ENCODE measurements at places on chromosomes 16 and 17.

DNA sequence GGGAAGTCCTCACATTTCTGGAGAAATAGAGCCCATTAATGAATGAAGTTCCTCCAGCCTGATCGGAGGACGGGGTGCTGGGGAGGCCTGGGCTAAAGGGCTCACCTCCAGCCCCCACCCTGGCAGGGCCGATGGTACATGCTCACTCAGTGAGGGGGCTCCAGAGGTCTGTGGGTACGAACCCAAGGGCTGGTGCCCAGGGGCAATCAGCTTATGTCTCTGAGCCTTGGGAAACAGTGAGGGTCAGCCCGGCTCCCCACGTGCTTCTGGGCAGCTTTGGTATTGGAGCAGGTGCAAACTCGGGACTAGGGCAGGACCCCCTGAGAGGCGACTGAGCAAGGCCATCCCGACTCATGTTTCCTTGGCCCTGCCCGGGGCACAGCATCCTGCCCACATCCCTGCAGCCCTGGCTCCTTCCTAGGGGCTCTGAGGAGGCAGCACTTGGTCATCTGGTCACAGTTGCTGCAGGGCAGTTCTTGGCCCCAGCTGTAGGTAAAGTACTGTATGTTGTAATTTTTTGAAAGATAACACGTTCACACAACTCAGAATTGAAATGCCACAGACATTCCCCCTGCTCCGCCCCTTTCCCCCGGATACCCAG lies 969 bp upstream of the CETP start:
- no peak for DNase-seq

- DNase-seq, result no peak
Observed at GRCh38 chr17:51128076-51128475, 7.4 kb upstream of the SPAG9 start.

DNA sequence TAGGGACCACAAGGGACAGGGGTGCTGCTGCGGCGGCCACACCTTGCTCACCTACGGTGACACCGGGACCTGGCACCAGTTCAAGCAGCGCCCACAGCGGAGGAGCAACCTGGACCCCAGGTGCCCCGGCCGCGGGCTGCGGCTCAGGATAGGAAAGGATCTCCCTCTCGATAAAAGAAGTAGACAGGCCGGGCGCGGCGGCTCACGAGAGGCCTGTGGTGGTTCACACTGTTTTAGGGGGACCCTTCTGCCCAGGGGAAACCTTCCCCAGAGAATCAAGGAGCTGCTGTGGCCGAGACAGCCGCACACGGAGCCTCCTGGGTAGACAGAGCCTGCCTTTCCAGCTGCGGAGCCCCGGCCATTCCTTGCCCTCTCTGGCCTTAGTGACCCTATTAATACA lies 17.9 kb upstream of the ATP2A3 start:
- no peak for DNase-seq

DNA sequence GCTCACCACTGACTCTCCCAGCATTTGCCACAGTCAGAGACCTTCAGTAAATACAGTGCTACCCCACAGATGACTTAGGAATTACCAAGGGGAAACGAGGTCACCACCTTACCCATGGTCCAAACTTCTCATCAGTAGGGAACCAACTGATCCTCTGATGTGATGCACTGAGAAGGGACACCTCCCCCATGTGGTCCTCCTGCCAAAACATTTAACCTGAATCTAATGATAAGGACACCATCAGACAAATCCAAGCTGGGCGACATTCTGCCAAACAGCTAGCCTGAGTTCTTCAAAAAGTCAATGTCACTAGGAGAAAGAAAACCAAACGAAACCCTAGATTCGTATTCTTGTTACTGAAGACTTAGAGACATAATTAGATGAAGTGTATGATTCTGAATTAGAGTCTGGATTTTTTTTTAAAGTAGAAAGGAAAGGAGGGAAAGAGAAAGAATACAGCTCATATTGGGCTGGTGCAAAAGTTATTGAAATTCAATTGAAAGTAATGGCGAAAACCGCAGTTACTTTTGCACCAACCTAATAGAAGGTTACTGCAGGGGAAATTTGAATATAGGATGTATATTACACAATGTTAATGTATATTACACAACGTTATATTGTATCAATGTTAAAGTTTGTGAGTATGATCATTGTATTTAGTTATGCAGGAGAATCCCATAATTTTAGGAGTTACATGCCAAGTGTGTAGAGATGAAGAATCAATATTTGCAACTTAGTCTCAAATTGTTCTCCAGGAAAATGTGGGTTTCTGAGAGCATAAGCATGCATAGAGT lies 2.3 kb upstream of the CSNK2A2 start:
- no peak for DNase-seq

DNA sequence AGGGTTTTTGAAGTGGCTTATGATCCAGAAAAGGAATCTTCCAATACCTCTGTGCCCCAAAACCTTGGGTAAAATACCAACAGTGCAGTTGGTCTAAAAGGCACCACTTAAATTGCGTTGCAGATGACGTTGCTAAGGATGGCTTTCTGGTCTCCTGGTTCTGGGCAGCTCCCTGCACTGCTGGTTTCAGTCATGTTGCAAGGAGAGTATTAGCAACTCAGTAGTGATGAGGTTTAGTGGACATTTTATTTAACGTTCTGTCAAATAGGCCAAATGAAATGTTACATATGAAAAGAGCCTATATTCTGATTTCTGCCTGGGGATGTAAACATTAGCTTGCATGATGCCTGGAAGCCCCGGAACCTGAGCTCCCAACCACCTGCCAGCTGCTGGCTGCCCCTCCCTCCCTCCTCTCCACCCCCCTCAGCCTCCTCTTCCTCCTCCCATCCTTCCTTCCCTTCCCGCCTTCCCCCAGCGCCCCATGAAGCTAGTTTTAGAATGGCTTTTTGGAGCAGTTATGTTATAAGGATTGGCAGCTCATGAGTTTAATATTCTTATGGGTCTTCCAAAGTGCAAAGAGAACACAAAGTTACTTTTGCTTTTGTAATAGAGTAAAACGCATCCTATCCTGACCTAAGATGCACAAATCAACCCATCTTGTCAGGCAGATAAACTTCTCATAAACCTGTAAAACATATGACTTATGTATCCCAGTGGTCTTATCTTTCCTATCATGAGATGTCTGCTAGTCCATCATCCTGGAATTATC lies 20.7 kb downstream of the CD7 start:
- DNase-seq, result no peak

GRCh38 chr17:34161690-34162089 lies 93.4 kb upstream of the CCL2 start:
- DNase-seq, result no peak

DNA sequence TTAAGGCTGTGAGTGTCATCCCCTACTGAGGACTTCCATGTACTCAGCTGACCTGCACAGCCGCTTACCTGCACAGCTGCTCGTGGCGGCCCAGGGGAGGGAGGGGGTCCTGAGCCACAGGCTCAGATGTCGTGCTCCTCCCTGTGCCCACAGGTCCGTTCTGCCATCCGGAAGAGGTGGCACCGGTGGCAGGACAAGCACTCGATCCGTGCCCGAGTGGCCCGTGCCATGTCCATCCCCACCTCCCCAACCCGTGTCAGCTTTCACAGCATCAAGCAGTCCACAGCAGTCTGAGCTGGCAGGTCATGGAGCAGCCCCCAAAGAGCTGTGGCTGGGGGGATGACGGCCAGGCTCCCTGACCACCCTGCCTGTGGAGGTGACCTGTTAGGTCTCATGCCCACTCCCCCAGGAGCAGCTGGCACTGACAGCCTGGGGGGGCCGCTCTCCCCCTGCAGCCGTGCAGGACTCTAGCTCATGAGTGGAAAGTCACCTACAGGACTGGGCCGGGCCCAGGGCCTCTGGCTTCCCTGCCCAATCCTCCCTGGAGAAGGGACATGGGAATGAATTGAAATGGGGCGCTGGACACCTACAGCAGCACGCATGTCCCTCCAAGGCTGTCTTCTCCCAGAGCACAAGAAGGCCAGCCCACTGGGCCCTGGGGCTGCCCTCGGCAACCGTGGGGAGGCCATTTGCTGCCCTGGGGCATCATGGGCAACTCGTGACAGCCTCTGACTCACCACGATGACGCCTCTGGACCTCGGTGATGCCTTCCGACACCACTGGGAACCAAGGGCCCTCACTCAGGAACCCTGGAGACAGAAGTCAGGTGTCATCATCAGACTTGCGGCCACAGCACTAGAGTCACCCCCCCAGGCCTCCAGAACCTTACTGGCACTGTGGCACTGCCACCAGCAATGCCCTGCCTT lies 9.9 kb upstream of the SPPL2C start:
- DNase-seq, result no peak

DNA sequence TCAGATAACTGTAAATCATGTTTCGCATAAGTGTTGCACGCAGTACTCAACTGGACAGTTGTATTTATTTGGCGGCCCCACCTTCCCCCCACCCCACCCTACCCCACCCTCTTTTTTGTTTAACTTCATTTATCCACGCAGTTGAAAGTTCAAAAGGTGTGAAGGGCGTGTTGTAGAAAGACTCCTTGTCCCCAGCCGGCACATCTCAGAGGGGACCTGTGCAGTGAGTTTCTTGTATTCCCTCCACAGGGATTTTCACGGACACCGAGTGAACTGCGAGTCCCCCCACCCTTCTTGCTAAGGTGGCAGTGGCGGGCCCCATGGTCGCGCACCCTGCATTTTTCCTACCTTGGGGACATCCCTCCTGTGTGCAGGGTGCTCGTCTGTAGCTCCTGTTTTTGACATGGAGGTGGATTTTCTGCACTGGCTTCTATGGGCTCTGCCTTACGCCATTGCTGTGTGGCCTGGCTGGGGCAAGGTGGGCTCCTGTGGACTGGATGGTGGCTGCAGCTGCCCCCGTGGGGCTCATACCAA lies 36.2 kb downstream of the ADCY7 start:
- peak; percentile 33 for DNase-seq

DNA sequence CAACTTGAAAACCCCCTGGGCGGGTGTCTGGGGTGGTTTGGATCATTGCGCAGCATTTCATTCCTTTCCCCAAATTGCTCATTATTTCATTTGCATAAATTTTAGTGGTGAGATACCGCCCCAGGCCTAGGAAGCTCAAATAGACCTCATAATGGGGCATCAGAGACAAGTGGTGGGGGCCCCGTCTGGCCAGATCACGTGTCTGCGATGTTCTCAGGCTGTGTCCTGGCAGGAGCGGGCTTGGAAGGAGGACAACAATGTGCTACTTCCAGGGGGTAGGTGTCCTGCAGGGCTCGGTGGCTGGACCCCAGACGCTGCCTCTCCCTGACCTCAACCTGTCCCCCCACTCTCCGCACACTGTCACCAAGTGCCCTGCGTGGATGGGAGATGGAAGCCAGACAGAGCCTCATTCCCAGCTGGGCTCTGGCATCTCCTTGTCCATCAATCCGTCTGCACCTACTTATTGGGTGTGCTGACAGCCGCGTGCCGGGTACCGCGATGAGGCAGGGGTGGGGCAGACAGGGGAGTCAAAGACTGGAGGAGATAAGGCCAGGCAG lies 116.9 kb downstream of the NTN1 start:
- DNase-seq, result no peak

DNA sequence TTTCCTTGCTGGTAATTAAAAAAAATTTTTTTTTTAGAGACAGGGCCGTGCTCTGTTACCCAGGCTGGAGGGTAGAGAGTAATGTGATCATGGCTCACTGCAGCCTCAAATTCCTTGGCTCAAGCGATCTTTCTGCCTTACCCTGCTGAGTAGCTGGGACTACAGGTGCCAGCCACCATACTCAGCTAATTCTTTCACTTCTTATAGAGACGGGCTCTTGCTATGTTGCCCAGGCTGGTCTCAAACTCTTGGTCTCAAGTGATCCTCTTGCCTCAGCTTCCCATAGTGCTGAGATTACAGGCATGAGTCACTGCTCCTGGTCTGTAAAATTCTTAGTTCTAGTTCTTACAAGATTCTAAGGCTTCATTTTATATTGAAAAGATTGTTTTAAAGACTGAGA lies 11.1 kb downstream of the SMIM36 start:
- no peak for DNase-seq

DNA sequence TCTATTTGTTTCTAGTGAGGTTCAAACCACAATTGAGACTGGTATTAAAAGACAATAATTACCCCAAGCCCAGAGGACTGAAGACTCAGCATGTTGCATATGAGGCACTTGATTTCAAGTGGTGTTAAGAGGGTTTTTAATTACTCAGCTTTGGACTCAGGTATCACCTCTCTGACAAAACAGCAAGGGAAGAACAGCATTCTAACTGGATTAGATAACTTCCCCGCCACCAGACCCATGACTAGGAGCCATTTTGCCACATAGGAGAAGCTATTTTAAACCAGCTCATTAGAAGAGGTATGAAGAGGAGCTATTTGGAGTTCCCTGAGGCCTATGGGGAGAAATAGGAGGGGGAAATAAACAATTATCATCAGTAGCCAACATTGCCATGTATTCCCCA lies 226.1 kb upstream of the TOX3 start:
- DNase-seq, result no peak

DNA sequence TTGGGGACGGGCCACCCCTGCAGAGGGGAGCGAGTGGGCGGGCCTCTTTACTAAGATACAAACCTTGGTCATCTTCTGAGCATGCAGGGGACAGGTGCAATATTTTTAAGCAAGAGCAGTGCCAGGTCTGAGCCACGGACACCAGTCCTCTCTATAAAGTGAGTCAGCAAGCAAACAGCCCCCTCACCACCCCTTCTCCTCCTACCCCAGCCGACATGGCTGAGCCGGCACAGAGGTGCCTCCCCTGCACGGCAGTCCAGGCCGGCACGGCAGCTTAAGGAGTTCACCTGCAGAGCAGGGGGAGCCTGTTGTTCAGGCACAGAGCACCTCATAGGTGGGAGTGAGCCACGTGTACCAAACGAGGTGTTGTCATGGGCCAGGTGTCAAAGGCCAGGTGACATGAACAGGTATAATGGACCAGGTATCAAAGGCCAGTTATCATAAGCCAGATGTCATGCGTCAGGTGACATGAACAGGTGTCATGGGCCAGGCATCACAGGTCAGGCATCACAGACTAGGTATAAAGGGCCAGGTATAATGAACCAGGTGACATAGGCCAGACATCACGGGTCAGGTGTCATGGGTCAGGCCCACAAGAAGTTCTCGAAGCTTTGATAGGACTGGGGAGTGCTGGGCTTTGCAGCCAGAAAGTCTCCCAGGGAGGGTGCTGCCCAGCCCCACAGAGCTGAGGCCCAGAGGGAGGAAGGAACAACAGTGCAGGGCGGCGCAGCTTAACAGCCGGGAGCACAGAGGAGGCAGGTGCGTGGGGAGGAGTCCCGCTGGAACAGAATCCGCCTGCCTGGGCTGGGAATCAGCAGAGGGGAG lies 42.6 kb upstream of the ZNF469 start:
- peak; percentile 47 for DNase-seq

GRCh38 chr17:44205962-44206824 lies 6.5 kb upstream of the ATXN7L3 start:
- no peak for DNase-seq

DNA sequence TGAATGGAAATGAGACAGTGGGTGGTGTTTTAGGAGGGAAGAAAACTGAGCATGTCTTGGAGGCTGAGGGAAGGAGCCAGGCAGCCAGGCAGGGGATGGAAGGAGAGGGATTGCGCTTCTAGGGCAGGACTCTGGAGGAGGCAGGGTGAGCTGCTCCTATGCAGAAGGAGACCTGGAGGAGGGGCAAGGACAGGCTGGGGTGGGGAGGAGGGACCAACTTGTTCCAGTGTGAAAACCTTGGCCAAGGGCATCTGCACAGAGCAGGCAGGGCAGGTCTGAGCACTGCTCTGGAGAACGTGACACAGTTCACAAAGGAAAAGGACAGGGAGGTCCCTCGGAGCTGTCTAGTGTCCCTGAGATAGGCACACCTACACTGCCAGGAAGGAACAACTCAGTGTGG lies 5.5 kb downstream of the GALK1 start:
- no peak for DNase-seq
